ENCODE measurements at places on chromosomes 13 and 19.

- DNase-seq: no peak
Measured at GRCh38 chr13:40172878-40173277, 493.6 kb downstream of the FOXO1 start.

DNA sequence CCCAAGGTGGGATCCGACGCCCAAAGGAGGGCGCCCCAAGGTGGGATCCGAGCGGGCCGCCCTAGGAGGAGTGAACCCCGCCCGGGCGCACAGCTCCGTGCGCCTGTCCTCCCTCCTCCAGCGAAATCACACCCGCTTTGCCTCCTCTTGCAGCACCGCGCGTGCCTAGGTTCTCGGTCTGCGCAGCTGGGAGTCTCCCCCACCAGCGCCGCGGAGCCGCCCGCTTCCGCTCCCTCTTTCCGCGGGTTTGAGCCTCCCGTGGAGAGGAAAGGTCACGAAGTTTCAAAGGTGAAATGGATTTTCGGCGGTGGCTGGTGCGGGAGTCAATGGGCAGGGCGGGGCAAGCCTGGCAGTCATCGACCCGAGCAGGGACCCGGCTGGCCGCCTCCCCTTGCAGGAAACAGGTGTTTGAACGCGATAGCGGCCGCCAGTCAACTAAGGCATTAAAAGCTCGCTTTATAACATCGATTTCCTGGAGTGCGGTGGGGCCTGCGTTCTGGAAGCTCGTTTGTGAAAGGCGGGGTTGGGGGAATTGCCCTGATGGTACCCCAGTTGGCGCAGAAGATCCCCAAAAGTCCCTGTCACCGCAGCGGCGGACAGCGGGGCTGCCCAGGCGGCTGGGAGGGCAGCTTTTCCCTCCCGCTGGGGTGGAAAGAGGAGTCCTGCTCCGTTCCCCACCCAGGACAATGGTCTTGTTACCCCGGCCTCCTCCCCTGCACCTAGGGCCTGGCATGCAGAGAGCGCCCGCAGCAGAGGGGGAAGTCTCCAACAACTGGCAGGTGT lies 9.0 kb upstream of the SOX1 start:
- DNase-seq: no peak

GRCh38 chr13:19085876-19086275 lies 95.7 kb downstream of the TUBA3C start:
- DNase-seq: no peak

DNA sequence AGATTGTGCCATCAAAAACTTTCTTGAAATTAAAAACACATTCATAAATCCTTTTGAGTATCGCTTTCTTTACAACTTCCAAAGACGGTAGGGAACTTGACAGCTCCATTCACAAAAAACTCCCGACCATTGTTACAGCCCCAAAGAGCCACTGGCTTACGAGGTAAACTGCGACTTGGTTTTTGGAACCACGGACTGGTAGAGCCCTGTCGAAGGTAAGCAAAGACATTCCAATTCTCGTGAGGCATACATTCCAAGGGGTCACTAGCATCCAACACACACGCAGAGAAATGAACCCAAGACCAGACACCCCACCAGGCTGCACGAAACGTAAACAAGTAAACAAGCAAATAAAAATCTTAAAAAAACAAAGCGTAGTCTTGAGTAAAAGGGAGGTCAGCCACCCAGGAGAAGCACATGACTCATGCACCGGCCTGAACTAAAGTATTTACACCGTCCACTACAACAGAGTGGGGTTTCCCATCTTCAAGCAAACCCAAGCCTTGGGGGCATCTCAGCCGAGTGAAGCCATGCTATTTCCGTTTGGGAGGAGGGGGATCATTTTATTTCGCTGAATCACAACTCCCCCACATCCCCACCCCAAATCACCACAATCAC lies 1.4 kb downstream of the BRD4 start:
- DNase-seq: peak; percentile 28

- DNase-seq: no peak
Measured at GRCh38 chr19:20078581-20079031, 806 bp downstream of the ZNF90 start.

DNA sequence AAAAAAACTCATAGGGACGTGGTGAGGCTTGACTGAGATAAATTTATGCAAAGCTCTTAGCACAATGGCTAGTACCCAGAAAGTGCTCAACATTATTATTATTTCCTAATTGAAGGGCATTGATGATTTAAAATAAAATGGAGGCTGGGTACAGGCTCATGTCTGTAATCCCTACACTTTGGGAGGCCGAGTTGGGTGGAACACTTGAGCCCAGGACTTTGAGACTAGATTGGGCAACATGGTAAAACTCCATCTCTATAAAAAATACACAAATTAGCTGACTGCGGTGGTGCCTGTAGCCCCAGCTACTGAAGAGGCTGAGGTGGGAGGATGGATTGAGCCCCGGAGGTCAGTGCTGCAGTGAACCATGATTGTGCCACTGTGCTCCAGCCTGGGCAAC lies 49.6 kb downstream of the LRCH1 start:
- DNase-seq: no peak

Measured in OCI-LY7 (cell line).